Stimulated activated CD4-positive, alpha-beta T cell treated with anti-CD3 and anti-CD28 coated beads, Interleukin-12 subunit alpha, Interleukin-12 subunit beta, amount 100 ng/mL, for 48 hours (primary cell): ENCODE measurements at places on chromosomes 13 and 19.

DNA sequence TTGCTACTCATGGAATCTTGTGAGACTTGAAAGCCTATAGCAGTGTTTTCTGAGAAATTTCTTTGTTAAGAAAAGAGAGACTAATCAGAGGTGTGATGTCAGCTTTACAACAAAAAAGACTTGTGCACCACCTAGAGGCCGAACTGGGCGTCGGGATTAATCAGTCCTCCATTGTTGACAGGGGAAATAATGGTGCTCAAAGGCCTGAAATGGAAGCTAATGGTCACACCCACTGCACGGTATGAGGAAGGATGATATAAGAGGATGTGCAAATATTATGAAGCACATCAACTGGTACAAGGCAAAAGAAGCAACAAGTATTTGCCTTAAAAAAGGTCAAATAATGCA, 480.2 kb upstream of the MIR17HG start:
- no peak for DNase-seq

GRCh38 chr13:46578590-46578975, 25.6 kb downstream of the LRCH1 start:
- peak; percentile 16 for DNase-seq

DNA sequence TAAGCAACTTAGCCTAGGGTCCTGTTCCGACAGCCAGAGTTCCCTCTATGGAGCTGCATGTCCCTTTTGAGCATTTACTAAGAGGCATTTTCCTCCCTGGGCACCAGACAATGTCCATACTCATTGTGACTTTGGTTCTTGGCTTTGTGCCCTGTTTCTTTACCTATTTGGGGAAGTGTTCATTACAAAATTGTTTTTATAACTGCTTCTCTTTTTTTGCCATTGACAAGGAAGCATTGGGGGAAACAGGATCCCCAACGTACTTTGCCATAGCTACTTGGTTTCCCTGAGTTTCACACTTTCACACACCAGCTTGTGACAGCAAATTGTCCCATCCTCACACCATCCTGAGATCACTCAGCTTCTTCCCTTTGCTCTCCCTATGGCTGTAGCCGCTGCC, 81.1 kb upstream of the SIAH3 start:
- DNase-seq = no peak

DNA sequence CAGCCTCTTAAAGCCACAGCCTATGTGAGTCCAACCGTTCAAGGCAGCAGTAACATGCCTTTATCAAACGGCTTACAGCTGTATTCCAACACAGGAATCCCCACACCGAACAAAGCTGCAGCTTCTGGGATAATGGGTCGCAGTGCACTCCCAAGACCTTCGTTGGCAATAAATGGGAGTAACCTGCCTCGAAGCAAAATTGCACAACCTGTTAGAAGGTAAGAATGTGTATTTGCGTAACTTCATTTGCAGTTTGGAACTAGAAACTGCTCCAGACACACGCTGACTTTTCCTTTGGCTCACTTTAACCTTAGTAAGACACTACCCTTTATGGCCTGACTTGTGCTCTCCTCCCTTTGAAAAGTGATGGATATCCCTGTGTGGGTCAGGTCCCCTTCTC, 63.4 kb downstream of the SLAIN1 start:
- no peak for DNase-seq

DNA sequence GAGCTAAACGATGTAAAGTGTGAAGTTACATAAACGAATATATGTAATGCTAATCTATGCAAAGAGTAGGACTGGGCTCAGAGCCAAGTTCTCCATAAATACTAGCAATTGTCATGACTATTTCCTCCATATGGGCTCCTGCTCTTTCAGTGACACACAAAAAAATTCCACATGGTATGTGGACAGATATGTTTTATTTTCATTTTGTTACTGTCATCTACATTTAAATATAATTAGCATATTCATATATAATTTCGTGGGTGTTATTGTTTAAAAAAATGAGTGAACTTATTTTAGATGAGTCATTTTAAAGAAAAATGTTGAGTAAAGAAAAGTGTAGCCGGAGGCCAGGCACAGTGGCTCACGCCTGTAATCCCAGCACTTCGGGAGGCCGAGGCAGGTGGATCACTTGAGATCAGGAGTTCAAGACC, 5.0 kb upstream of the IGSF23 start:
- DNase-seq = no peak

DNA sequence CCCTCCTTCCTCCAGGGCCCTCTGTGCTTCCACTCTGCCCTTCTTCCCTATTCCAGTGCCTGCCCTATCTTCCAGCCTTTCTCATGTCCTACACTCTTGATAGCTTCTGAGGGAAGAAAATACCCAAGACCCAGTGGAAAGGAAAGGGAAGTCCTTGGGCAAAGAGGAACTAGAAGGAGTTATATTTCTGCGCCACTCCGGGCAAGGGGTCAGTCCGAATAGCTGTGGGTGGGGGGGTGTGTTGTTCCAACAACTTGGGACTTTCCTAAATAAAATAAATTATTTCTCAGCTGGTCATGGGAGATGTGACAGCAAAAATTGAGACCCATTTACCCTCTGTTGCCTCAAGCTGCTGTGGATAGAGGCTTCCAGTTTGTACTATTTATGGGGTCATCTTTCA, 23.2 kb downstream of the CABP5 start:
- DNase-seq = no peak

DNA sequence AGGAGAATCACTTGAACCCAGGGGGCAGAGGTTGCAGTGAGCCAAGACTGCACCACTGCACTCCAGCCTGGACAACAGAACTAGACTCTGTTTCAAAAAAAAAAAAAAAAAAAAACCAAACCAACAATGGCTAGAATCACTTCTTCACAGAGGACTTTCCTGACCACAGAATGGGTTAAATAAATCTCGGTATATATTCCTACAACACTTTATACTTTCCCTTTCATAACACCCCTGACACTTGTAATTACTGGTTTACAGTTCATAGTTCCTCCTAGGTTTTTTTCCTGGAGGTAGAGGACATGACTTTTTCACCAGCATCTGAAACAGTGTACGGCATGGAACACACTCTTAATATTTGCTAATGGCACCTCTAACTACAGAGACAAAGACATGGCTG, 31.4 kb downstream of the ZDHHC20 start:
- no peak for DNase-seq

DNA sequence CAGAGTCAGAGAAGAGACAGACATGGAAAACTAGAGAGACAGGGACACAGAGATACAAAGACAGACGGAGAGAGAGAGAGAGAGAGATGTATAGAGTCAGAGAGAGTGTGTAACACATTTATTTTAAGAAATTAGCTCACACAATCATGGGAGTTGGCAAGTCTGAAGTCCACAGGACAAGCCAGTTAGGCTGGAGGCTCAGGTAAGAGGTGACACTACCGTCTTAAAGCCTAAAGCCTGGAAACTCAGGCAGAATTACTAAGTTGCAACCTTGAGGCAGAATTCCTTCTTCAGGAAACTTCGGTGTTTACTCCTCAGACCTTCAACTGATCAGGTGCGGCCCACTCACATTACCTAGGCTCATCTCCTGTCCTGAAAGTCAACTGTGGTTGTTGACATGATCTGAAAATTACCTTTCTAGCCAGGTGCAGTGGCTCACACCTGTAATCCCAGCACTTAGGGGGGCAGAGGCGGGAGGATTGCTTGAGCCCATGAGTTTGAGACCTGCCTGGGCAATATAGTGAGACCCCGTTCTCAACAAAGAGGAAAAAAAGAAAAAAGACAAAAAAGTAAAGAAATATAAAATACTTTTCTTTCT, 2.8 kb upstream of the TNFSF14 start:
- DNase-seq = no peak

- DNase-seq = no peak
Measured at GRCh38 chr13:101714195-101714594, 261.7 kb downstream of the ITGBL1 start.

DNA sequence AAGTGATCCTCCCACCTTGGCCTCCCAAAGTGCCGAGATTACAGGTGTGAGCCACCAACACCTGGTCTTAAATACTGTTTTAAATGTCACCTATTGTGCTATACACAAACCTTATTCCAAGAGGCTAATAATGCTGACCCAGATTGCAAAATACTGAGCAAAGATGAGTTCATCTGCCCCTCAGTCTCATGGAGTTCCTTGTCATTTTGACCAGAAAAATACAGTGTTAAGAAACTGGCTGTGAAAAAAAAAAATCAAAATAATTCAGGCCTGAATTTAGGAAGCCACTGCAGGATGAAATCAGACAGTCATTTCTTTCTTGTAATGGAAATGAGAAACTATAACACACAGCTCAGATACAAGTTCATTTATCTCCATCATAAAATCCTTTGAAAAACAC, 59.9 kb downstream of the TBC1D4 start:
- no peak for DNase-seq

- no peak for DNase-seq
Measured at GRCh38 chr13:27857282-27857681, 62.5 kb upstream of the PDX1 start.

DNA sequence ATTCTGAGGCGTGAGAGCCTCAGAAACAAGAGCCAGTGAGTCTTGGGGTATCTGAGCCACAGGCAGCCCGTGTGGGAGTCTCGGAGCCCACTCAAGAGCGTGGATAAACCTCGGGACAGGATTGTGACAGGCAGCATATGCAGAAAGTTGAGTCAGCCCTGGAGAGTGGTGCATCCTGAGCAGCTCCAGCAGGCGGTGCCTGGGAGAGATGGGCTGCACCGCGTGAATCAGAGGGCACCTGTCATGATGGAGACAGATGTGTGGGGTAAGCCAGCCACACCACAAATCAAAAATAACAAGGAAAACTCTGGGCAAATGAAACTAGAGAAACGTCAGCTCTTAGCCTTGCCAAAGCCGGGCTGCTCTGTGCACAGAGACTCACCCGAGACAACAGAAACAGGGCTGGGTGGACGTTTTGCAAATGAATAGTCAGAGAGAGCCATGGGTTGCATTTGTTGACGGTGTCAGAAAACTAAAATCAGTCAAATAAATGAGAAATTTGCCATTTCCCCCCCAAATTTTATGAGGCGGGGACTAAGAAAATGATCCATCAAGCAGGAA, 30.0 kb upstream of the POP4 start:
- no peak for DNase-seq

DNA sequence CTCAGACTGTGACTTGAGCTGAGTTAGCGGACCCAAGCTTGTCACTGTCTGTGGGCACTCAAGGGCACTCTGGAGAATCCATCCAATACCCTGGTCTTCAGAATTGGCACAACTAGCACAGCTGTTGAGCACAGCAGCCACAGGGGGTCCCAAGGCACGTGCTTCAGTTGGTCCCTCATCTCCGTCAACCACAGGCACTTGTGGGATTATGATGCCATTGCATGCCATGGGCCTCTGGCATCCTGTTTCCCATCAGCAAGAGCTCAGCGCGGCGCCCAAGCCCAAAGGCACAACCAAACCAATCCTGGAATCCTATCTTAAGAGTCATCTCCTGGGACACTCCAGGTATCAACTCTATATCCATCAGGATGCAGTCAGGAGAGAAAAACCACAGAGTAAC, 3.7 kb upstream of the B3GNT8 start:
- no peak for DNase-seq

DNA sequence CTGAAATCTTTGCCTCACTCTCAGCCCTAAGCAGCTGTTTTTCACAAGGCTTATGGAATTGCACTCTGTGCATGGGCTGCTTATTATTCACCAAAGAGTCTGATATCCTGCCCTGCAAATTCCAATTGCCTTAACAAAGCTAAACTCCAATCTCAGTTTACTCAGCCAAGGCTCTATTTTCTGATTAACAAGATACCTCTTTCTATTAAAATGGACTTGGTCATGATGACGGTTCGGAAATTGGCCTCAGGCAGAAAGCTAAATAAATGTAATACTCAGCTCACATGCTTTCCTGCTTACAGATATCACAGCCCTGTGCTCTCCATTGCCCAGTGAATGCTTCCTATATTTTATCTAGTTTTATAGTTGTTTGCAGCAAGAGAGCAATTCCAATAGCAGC, 1270.8 kb downstream of the PCDH9 start:
- no peak for DNase-seq

DNA sequence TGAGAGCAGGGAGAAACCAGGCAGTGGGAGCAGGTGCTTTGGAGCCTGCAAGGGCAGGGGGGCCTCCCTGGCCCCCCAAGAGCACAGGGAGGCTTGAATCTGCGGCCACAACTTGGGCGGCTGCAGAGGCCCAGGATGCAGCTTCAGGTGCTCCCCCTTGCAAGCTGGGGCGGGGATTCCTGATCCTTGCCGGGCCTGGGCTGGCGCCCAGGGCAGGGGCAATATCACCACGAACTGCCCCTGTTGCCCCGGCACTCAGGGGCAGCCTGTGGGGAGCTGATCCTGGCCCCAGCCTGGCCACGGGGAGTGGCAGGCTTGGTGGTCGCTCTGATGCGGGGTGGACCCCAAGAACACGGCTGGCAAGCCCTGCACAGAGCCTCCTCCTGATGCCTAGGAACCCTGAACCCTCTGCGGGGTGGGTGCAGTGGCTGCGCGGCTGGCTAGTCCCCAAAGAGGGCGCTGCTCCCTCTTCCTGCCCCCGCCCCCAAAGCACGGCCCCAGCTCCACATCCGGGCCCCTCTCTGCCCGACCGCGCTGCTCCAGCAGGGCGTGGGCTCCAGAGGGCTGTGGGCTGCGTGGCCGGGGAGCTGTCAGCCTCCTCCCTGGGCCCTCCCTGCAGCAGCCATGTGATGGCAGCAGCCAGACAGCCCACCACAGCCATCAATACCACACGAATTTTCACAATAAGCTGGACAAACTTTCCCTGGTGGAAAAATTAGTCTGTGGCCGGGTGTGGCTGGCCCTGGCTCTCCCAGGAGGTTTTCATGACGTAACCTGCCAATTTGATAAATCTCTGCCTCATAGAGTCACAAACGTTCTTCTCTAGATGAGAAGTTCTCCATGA, 21.0 kb downstream of the TNFSF9 start:
- DNase-seq = peak; percentile 18

- DNase-seq = no peak
Measured at GRCh38 chr19:18504886-18505610, 16.8 kb downstream of the ELL start.

GRCh38 chr13:37707739-37708500, 109.4 kb upstream of the POSTN start:
- no peak for DNase-seq
